A549 (cell line): ENCODE measurements at places on chromosomes 2 and 18. TPM values are rescaled to one million over a fixed set of nuclear protein-coding genes. Genes with fewer than 3 reads are reported as not detected.
A peak's percentile ranks its signal among the peaks of the same experiment; 100 is the strongest.

Gene GALNT14
- polyA plus RNA-seq = 38.3 to 48.0 TPM (median 40.0 TPM) in 3 replicates

Gene CNTNAP5
- not detected in 3 replicates for polyA plus RNA-seq

Gene HADHA
- polyA plus RNA-seq = 122 to 123 TPM (median 122 TPM) in 3 replicates

Gene SMARCAL1
- polyA plus RNA-seq = 15.3 to 18.4 TPM (median 16.8 TPM) in 3 replicates

Gene ATP5F1A
- polyA plus RNA-seq = 411 to 422 TPM (median 413 TPM) in 3 replicates

Gene KCTD18
- 9.7 to 12.6 TPM (median 12.2 TPM) in 3 replicates for polyA plus RNA-seq

Gene HJURP
- 102 to 109 TPM (median 103 TPM) in 3 replicates for polyA plus RNA-seq

Gene RTP5
- not detected in 3 replicates for polyA plus RNA-seq

Gene TSHZ1
- 2.7 to 3.0 TPM (median 2.8 TPM) in 3 replicates for polyA plus RNA-seq

Gene PSMA8
- not detected in 3 replicates for polyA plus RNA-seq

Gene IL36B
- polyA plus RNA-seq = not detected in 3 replicates

DNA sequence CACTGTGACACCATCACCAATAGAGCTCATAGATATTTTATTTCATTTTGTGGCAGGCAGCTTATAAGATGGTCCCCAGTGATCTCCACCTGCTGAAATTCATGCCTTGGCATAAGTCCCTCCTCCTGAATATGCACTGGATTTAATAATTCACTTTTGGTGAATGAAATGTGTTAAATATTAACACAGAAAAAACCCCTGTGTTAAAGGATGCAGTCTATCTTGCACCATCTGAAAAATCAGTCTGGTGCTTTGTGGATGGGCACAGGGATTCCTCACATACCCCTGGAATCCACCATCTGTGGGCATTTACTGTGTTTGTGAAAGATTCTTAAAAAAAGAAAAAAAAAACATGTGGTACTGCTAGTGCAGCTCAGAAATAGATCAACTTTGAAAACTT is 26.1 kb upstream of the WIPF1 start:
- DNase-seq = no peak

DNA sequence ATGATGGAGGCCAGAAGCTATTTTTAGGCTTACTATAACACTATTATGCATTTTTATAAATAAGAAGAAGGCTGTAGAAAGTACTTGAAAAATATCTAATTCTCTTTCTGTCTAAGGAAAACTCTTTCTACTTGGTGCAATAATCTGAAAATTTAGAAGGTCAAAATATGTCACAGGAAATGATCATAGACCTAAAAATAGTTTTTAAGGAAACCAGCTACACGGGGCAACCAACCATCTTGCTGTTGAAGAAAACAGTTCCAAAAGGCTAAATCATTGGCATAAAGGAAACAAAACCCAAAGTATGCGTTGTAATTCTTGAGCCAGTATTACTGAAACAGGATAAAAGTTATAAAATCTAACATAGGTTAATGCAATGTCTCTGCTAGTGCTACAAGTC is 40.2 kb downstream of the SOCS6 start:
- no peak for DNase-seq

DNA sequence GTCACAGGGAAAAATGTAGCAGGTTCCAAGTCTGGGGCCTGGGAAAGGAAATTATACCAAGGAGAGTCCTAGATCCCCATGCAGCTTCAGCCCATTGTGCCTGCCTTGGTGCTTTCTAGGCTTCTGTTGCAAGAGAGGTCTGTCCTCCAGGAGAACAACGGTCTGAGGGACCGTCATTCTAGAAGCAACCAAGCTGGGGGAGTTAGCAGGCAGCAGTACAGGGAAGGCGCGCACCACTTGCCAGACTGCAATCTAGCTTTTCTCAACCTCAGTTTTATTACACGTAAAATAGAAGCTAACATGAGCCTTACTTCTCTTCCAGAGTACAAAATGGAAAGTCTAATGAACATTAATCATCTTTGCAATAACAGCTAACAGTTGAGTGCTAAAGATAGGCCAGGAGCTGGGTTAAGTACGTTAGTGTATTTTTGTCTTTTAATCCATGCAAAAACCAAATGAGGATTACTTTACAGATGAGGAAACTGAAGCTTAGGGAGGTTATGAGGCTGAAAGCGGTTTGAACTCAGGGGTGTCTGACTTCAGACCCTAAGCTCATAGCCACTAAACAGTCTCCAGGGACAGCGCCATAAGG is 1.9 kb downstream of the TCF23 start:
- no peak for DNase-seq

GRCh38 chr2:60441800-60442199 is 111.7 kb downstream of the BCL11A start:
- no peak for DNase-seq

GRCh38 chr2:173997753-173998152 is 32.6 kb upstream of the SP3 start:
- DNase-seq = no peak

- DNase-seq = no peak
Observed at GRCh38 chr2:42663828-42664227, 95.4 kb downstream of the MTA3 start.

GRCh38 chr2:235394278-235394828 is 99.5 kb upstream of the AGAP1 start:
- peak; percentile 58 for DNase-seq

GRCh38 chr2:127941461-127941860 is 55.7 kb upstream of the AMMECR1L start:
- no peak for DNase-seq
